Kasumi-1 (cell line): ENCODE measurements at places on chromosomes 5 and 9.
A peak's percentile ranks its signal among the peaks of the same experiment; 100 is the strongest.

- no peak for DNase-seq
These were observed 732.1 kb downstream of the MAT2B start for GRCh38 chr5:164237486-164237885.

GRCh38 chr9:131839281-131840084, 99.6 kb upstream of the RAPGEF1 start:
- no peak for DNase-seq

DNA sequence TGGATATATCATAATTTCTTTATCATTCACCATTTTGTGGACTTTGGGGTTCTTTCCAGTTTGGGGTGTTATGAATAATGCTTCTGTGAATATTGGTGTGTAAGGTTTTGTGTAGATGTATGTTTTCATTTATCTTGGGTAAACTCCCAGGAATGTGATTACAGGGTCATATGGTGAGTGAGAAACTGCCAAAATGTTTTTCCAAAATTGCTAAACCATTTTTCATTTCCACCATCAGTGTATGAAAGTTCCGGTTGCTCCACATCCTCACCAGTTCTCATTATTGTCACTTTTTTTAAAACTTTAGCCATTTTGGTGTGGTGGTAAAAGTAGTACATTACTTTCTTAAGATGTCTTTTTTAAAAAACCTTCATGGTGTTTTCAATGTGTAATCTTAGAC, 152.9 kb downstream of the NIPBL start:
- no peak for DNase-seq

DNA sequence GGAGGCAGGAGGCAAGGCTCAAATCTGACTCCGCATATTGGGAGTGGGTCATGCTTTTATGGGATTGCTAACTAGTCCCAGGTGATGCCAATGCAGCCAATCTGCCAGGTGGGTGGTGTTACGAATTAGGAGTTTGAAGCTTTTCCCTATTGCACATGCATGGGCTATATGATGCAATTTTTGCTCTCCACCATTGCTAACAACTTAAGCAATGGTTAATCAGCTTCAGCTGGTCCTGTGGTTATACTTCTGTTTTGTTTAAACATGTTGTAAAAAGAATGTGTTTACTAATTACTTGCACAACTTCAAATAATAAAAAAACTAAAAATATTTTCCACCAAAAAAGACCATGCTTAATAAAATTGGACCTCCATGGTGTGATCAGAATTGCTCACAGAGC, 55.7 kb downstream of the SHC3 start:
- no peak for DNase-seq

- DNase-seq: peak; percentile 24
These were observed 599 bp downstream of the NMRK1 start for GRCh38 chr9:75087289-75087823.

DNA sequence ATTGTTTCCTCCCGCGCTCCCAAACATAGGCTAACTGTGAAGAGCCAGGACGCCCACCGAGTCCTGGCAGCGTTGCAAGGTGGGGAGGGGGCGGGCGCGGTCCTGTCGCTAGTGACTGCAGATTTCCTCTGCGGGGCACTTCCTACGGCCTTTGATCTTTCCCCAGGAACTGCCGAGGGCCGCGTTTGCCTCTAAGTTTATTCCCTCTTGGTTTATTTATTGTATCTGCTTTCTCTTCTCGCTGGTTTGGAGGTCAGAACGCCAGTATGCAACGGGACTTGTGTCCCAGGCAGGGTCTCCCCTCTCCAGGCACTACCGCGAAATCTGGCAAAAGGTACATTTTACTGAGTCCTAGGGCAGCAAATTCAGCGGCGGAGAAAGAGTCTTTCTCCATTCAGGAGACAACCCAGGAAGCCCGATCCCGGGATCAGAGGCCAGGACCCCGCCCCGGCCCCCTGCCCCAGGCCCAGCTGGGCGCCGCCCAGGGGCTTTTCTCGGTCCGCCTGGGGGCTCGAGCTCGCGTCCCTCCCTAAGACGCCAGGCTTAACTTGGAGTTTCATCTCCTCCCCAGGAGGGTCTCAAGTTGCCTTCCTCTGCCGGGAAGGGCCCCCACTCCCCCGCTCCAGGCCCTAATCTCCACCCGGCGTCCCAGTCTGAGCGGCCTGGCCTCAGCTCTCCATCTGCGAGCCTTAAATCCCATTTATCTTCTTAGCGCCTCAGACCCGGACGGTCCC, 884 bp upstream of the EGFLAM start:
- no peak for DNase-seq

GRCh38 chr5:143800715-143801114, 11.2 kb upstream of the HMHB1 start:
- DNase-seq: no peak

DNA sequence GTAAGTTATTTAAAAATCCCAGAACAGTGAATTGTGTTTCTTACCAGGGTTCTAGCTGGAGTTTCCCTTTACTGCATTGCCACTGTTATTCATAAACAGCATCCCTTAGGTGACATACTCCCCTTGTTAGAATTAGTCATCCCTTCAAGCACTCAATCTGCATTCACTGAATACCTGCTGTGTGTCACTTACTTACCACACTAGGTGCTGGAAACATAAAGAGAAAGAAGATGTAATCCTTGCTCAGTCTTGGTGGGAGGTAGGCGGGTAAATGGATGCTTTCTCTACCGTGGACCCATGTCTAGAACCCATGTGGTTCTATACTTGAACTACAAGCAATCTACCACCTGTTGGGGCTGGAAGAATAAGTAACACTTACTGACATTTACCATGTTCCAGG, 371.6 kb downstream of the KDM4C start:
- DNase-seq: no peak

DNA sequence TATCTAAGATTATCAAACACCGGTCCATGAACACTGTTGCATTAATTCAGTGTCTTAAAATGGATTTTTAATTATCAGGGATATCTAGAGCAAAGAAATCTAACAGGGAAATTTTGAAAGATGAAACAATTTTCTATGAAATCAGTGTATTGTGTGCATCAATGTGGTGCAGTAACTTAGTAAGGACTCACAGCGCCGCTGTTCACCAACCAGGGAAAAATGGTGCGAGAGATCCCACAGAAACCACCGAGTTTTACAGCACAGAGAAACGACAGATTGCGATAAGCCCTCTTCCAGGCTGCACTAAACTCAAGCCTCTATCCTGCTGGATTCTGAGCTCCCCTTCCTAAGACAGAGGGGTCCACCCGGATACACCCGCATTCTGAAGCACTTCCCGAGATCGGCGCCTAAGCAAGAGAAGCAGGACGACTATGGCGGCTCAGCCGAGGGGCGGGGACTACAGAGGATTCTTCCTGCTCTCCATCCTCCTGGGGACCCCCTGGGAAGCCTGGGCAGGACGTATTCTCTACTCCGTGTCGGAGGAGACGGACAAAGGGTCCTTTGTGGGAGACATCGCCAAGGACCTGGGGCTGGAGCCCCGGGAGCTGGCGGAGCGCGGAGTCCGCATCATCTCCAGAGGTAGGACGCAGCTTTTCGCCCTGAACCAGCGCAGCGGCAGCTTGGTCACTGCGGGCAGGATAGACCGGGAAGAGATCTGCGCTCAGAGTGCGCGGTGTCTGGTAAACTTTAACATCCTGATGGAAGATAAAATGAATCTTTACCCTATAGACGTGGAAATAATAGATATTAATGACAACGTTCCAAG, at the start of gene PCDHGA7:
TSS of gene PCDHGA7 (plus strand) at position 274 of the 826 bp plus-strand sequence. CDS start at position 432, 158 bp downstream.
- DNase-seq: no peak

GRCh38 chr5:122314036-122314435, 2.0 kb downstream of the SNCAIP start:
- no peak for DNase-seq
